HL-60 (cell line): ENCODE measurements at places on chromosomes 13 and 19.

DNA sequence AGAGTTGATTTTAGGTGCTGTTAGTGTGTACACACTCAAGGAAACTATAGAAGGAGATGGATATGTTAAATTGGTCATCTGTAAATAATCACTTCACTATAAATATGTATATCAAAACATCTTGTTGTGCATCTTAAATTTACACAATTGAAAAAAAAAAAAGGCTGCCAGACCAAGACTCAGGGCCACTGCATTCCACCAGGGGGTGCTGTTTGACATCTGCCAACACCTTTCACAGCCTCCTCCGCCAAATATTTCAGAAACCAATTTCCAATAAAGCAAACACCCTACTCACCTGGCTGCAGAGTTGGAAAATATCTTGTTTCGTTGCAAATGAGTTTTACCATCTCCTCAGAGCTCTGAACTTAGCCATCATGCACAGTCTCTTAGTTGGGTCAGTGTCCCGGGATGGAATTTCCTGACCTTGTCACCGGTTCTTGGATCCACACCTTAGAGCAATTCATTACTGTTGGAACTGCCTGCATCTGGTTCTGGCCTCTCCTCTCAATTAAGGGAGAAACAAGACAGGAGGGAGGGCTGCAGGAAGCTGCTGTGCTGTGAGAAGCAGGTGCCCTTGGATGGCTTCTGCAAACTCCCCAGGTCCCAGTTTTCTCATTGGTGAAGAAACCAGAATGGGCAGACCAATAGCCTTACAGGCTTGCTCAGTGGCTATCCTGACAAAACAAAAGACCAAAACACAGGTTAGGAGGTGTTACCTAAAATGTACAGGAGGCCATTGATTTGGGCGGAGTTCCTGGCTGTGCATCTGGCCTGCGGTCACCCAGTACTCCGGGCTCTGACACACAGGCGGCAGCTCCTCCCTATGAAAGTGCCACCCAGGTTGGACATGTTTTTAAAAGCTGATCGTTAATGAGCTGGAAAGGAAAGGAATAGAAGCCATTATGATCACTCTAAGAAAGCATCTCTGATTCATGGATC, 746.6 kb downstream of the UQCRFS1 start:
- DNase-seq: no peak

- no peak for DNase-seq
These were observed 15.6 kb upstream of the NANOS3 start for GRCh38 chr19:13861392-13861713.

DNA sequence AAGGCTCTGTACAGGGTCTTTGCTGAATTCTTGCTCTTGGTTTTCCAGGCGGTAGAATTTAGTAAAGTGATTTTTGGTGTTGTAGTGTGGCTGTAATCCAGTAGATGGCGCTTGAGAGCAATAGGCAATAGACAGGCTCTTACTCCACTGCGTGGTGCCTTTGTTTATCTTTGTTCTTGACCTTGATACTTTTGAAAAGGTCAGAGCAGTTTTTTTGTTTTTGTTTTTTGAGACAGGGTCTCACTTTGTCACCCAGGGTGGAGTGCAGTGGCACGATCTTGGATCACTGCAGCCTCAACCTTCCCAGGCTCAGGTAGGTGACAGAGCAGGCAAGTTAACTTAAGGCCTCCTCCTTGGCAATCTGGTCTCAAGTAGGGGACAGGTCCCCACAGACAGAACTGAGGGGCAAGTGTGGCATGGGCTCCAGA, 12.2 kb upstream of the LILRA5 start:
- no peak for DNase-seq

DNA sequence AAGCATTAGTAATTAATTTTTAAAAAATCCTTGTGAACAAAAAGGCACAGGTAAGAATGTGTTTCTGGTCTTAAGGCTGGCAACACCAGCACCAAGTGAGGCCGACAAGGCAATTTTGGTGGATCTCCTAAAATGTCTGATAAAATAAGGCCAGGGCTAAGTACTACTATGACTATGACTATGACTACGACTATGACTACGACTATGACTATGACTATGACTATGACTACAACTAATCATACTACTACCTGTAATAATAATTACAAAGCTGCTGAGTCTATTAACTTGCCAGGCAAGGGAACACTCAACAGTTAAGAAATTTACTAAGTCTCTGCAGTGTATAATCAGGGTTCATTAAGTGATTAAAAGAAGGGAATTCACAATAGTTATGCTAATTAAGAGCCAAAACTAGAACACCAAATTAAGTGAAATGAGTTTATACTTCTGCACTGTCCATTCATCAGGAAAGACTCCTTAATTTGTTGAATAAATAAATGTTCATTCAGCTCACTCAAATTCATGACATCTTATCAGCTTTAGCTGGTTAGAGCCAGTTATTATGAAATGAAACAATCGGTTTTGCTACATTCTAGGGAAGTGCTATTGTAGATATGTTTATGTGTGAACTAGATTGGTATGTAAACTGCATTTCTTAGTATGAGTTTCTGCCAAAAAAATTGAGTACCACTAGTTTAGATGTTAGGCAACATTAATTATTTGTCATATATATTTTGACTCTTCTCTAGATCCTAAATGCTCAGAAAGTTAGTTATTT, 1626.2 kb upstream of the PCDH20 start:
- no peak for DNase-seq

DNA sequence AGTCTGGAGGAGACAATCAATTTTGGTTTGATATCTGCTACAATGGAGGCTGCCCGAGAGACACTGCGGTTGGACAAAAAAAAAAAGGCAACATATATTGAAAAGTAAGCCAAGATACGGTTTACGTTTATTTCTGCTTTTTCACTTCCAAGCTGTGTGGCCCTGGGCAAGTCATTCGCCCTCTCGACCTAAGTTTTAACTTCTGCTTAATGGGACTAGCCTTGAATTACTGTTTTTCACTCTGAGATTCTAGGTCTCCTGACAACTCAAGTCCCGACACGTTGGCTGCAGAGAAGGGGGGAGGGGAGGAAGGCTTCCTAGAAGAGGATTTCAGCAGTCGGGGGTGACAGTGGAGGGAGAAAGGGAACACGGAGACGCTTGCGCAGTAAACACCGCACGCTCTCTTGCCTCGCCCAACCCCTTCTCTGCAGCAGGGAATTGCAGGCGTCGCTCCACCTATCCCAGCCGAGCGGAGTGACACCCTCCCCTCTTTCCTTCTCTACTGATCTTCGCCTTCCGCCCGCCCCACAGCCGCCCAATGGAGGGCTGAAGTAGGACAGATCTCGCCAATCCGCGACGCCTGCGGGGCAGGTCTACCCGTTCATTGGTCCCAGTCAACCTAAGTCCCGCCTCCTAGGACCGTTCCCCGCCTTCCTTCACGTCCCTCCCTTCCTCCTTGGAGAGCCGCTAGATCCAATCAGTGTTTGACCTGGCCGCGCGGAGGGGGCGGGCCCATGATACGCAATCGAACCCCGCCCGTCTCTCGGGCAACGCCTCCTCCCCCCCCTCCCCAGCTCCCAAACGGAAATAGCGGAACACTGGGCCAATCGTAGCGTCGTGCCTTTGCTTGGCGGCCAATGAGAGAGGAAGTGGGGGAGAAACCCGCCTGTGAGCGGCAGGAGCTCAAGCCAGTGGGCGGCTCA, 533 bp upstream of the AP2A1 start:
- peak; percentile 100 for DNase-seq

DNA sequence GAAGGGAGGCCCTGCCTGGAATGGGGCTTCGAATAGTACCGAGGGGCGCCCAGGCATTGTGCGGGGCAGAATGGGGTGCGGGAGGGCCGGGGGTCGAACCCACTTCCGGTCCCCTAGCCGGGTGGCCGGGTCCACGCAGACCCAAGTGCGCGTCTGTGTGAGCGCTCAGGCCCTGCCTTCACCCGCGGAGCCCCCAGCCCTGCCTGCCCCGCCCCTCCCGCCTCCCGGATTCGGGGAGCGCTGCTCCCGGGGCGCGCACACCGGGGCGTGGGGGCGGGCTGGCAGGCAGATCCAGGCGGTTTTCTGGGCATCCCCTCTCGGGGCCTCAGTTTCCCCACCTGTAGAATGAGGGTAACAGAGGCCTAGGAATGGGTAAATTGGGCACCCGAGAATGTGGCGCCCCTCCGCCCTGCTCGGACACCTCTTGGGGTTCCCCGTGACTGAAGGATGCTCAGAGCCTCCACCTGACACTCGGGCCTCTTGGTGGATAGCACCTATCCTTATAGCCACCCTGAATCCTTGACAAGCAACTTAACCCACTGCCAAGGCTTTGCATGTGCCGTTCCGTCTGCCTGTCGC, 682 bp downstream of the PIK3R2 start:
- no peak for DNase-seq

- DNase-seq: peak; percentile 81
These were observed 15.0 kb upstream of the PGLS start for GRCh38 chr19:17496337-17496997.

- DNase-seq: no peak
These were observed 201.0 kb upstream of the RXFP2 start for GRCh38 chr13:31538067-31539042.

- no peak for DNase-seq
These were observed 27.1 kb upstream of the DOCK9 start for GRCh38 chr13:99004978-99005377.

DNA sequence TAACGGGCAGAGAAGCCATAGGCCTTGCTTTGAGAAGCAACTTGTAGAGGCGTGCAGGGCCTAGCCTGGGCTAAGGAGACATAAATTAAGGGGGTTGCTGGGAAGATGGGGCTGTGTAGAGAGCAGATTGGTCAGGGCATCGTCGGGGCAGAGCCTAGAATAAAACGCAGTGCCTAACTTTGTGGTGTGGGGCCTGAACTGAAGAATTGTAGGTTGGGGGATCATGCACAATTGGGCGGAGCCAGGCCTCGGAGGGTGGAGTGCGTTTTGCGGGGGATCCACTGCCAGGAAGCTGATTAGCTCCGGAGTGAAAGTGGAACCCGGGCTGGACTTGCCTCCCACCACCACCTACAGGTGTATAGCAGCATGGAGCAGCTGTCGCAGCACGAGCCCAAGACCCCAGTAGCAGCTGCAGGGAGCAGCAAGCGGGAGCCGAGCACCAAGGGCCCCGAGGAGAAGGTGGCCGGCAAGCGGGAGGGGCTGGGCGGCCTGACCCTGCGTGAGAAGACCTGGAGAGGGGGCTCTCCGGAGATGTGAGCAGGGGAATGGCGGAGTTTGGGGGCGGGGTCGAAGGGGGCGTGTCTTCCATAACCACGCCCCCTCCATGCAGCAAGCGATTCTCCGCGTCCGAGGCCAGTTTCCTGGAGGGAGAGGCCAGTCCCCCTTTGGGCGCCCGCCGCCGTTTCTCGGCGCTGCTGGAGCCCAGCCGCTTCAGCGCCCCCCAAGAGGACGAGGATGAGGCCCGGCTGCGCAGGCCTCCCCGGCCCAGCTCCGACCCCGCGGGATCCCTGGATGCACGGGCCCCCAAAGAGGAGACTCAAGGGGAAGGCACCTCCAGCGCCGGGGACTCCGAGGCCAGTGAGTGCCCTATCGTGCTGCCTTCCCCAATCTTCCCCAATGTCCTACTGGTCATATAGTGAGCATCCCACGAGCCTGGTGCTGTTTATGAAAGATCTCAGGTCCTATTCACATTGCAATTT, 13.8 kb downstream of the DNASE2 start:
- DNase-seq: no peak

GRCh38 chr13:105957769-105958438, 577.6 kb downstream of the EFNB2 start:
- DNase-seq: no peak

- peak; percentile 51 for DNase-seq
These were observed 1146.1 kb downstream of the EFNB2 start for GRCh38 chr13:105389373-105389772.

DNA sequence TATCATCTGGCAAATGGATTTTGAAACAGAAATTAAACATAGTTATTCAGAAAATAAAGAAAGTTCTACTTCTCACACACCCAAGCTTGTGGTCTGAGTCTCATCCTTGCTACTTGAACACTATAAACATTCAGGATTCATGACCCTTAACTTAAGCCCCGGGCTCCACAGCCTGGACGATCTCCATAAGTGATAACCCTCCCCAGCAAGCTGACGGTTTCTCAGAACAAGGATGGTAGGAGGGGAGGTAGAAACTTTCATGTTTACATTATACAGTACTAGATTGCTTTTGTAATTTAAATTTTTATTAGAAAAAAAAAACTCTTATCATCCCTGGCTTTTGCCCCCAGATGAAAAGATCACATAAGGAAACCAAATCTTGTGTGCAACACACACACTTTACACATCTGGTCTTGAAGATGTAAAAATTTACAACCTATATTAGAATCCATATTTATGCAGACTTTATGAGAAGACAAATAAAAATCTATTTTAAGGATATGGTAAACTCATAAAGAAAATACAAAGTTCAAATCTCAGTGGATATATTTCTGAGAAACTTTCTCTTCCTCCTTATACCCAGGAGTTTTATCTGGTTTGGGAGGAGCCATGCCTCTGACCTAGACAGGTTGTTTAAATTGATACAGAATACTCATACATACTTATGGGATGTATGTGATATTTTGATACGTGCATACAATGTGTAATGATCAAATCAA, 20.0 kb upstream of the ATP12A start:
- DNase-seq: no peak

DNA sequence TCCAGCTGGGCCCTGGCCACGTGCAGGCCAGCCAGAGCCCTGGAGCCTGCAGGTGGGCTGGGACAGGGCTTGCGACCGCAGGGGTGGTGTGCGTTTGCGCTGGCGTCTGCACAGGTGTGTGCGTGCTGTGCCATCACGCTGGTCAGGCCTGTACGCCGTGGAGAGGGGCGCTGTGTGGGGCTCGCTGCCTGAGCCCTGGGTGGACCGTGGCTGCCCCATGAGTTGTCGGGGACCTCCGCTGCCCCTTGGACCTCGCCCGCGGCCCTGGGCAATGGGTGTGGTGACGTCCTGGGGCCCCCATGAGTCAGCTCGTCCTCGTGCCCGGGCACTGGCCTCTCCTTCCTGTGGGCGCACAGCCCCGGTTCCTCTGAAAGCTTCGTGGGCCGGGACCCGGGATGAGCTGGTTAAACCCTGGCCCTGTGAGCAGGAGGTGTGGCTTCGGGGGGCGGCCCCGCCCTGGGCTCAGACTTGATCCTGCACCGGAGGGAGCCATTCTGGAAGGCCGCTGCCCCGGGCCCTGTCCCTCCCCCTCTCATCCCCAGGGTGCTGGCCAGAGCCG, 6.8 kb downstream of the CSNK1G2 start:
- DNase-seq: no peak

- DNase-seq: peak; percentile 84
These were observed 1.1 kb upstream of the KCTD15 start for GRCh38 chr19:33795370-33796163.
